ENCODE measurements at places on chromosomes 6 and 20.

- no peak for DNase-seq
Measured at GRCh38 chr6:52675372-52675771, 4.5 kb downstream of the TMEM14A start.

DNA sequence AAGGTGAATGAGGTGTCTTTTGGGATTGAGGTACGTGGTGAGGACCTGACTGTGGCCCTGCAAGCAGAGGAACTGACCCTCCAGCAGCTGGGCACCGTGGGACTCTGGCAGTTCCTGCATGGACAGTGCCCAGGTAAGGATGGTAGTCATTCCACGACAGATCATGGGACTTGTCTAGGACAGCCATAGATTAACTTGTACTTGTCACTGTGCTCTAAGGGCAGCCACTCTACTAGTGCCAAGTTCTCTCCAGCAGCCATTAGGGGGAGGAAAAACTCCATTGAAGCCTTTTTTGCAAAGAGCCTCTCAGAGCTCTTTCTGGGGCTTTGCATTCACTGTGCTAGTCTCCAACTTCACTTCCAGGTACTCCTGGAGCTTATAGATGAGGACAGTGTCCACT is 20.4 kb downstream of the TAF11 start:
- DNase-seq: no peak

- DNase-seq: no peak
Measured at GRCh38 chr6:157673596-157673995, 149.4 kb upstream of the SNX9 start.

- DNase-seq: no peak
Measured at GRCh38 chr20:57939499-57939898, 229.7 kb upstream of the PMEPA1 start.

DNA sequence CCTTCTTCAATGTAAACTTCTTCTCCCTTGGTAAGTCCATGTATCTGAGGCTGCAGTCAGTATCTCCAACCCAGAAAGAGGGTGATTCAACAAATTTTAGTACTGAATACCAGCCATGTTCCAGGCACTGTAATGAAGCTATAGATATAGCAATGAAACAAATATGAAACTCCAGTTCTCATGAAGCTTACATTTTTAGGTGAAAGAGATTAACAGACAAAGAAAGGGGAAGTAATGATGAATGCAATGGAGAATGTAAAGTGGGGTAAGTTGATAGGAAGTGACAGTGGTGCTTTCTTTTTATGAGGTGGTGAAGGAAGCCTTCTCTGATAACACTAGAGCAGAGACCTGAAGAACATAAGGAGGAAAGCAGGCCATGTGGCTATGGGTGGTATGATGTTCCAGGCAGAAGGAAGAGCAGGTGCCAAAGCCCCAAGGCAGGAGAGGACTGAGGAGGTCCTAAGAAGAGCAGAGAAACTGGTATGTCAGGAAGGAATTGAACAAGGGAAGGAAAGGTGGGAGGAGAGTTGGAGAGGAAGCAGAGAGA is 143.6 kb downstream of the TFAP2B start:
- no peak for DNase-seq
